Pons (tissue), 1 donor: ENCODE measurements at places on chromosomes 6 and 20.
A peak's percentile ranks its signal among the peaks of the same experiment; 100 is the strongest.

DNA sequence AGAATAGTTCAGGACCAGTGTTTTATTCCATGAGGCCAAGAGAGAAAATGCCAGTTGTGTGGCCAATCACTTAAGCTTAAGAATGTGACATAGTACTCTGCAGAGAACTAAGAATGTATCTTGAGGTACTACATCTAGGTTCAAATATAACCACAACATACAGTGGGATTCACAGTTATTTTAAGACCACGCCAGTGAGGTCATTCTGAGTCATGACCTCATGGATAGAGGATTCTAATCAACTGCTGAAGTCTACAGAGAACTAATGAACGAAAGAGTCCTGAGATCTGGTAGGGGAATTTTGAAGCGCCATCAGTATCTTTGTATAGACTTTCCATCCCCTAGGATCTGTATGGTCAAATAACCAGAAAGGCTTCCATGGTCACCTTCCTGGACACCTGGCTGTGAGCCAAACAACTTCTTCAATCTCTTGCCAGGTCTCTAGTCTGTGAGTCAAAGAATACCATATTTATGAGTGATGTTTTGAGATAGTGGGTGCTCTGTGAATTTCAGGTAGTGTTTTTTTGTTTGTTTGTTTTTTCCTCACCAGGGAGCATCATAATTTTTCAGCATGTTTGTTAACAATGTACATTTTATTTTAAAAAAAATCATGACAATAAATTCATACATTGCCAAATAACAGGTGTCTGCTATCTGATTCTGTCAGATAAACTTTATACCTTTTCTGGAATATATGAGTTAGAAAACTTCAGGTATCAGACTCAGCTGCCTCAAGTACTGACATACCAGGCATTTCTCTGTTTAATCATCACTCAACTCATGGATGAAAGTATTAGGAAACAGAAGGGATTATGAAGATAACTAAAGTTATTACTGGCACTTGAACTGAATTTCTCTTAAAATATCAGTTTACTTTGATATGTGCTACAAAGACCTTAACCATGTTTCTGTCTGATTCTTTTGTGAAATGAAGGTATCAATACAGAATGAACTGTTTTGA is 217.9 kb downstream of the PLCB4 start:
- DNase-seq = no peak

- DNase-seq = no peak
These were observed 179.1 kb upstream of the SCGN start for GRCh38 chr6:25472906-25473305.

- DNase-seq = no peak
These were observed 71.5 kb downstream of the RPP40 start for GRCh38 chr6:4932228-4932903.

DNA sequence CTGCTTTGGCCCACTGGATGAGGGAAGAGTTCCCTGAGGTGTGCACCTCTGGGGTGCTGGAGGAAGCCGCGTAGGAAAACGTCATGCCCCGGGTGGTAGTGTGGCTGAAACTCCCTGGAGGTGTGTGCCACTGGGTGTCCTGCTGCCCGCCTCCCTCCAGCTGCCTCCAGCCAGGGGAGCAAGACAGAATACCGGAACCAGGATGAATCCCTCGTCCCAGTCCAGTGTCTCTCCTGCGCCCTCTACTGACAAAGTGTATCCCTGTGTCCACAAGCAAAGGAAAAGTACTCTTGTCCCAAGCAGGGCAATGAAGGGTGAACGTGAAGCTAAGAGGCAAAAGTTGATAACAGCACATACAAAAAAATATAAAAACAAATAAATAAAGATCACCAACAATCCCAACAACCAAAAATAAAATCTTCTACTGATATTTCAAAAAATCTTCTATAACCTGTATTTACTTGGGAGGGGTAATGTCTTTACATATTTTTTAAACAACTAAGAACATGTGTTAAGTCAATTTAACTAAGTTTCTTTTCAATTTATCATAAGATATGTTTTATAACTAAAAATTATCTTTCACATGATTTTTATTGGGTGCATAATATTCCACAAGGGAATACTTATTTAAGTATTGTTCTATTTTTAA is 437.6 kb downstream of the MAFB start:
- no peak for DNase-seq

- no peak for DNase-seq
These were observed 127.2 kb upstream of the TAB2 start for GRCh38 chr6:149190224-149190831.

GRCh38 chr20:46752728-46753127 is 43.3 kb downstream of the SLC2A10 start:
- DNase-seq = peak; percentile 59

DNA sequence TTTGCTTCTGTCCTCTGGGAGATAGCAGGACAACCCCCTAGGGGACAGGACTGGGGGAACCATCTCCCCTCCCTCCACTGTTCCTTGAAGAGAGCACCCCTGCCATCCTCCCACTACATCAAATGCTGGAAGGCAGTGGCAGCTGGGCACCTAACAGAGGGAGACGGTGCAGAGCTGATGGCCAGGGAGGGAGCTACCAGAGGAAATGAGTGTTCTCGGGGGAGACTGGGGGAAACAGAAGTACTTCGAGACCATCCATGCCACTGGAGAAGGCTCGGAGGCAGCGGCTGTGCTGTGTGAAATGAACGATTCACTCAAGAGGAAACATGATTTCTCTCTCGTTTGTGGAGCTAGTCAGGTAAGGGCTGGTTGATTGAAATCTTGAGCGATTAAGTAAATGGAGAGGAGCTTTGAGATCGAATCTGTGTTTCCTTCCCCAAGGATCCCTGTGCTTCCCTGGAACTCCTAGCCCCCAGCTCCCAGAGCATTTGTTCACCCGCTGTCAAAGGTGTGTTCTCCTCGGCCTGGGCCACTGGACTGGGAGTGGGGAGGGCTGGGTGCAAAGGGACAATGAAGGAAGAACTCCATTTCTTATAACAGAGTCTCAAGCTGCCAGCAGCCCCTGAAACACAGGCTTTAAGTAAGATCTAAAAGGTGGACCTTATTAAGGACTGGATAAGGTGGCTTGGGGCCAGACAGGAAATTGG is 261.3 kb upstream of the MOCS1 start:
- DNase-seq = no peak

- DNase-seq = no peak
These were observed 105.8 kb upstream of the NOX3 start for GRCh38 chr6:155561257-155561965.

DNA sequence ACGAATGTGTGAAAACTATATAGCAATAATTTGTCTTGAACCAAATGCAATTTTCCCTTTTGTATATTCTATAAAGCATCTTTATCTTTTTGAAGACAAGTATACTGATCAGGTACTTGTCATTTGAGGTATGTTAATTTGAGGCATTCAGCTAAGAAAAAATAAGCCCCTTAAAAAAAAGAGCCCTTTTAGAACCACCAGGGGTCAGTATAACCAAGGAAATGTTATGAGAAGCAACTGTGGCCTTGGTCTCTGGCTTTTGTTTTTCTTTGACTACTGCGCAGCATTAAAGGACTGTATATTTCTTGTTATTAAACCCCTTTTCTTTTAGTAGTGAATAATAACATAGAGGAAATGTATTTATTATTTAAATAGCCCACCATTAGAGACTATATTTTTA is 43.1 kb downstream of the CD109 start:
- DNase-seq = peak; percentile 86

DNA sequence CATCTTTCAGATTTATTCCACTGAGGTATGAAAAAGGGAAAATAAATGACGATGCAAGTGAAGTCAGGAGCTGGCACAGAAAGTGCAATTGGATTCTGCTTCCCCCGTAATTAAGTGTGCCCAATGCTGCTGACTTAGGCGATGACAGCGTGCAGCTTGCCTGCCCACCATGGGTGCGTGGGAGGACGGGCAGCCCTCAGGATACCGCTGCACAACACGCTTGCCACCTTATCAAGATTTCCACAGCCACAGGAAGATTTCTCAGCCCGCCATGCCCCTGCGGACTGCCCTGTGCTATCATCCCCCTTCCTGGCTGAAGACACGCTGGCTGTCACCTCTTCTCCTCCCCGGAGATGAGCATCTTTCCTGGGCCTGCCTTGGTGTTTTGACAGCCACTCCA is 103.3 kb upstream of the BACH2 start:
- no peak for DNase-seq

- DNase-seq = no peak
These were observed 9.7 kb upstream of the EDN1 start for GRCh38 chr6:12280458-12280857.

DNA sequence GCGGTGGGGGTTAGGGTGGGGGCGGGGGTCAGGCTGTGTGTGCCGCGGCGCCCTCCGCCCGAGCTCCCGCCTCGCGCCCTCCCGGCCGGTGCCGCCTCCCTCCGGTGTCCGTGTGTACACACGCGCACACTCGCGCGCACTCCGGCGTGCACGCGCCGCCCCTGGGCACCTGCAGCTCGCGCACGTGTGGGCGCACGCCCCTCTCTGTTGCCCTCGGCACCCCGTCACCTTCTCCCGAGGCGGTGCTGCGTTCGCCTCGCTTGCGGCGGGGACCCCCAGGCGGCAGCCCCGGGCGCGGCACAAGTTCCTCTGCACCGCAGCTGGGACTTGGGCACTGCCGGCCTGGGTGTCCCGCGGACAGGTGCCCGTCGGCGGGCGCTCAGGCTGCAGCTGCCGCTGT is 525 bp downstream of the MACROD2 start:
- DNase-seq = peak; percentile 5

GRCh38 chr6:161257793-161258457 is 15.9 kb downstream of the AGPAT4 start:
- DNase-seq = no peak

- no peak for DNase-seq
These were observed 215.1 kb downstream of the PACRG start for GRCh38 chr6:162942866-162943265.

GRCh38 chr20:59438201-59438600 is 137.8 kb downstream of the EDN3 start:
- DNase-seq = no peak

DNA sequence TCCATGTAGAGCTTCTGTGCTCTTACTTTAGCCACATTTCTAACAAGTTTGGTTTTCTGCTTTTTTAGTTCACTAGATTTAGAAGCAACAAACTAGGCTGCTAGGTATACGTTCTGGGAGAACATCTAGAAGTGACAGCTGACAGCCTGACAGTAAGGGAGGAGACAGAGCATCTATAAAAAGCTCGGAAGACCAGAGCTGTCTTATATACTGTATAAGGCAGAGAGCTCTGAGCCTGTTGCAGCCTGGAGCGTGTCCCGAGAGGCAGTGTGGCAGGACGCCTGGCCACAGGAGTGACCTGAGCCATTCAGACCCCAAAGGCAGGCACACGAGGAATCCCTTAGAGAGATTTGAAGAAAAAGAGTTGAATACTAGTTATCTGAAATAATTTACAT is 24.6 kb downstream of the PPP1R14C start:
- no peak for DNase-seq

DNA sequence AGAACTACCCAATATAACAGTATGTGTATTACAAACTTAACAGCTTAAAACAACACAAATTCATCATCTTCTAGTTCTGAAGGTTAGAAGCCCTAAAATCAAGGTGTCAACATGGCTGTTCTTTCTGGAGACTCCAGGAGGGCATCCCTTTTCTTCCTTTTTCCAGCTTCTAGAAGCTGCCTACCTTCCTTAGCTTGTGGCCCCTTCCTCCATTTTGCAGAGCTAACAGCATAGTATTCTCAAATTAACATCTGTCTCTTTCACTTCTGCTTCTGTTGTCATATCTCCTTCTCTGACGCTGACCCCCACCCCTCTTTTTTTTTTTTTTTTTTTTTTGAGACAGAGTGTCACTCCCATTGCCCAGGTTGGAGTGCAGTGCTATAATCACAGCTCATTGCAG is 52.8 kb upstream of the AKIRIN2 start:
- DNase-seq = no peak

DNA sequence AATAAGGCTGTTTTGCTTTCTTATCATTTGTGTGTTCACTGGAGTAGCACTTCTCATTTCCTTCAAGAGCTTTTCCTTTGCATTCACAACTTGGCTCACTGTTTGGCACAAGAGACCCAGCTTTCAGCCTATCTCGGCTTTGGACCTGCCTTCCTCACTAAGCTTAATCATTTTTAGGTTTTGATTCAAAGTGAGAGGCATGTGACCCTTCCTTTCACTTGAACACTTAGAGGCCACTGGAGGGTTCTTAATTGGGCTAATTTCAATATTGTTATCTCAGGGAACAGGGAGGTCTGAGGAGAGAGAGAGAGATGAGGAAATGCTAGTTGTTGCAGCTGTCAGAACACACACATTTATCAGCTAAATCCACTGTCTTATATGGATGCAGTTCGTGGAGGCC is 82.9 kb upstream of the SCAF8 start:
- no peak for DNase-seq

DNA sequence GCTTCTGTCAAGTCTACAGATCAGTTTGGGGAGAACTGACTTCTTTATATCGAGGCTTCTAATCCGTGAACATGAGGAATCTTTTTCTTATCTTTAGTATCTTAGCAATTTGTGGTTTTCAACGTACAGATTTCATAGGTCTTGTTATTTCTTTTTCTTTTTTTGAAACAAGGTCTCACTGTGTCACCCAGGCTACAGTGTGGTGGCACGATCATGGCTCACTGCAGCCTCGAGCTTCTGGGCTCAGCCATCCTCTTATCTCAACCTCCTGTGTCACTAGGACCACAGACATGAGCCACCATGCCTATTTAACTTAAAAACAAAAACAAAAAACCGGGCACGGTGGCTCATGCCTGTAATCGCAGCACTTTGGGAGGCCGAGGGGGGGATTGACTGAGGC is 29.3 kb downstream of the DNAJC5 start:
- no peak for DNase-seq

DNA sequence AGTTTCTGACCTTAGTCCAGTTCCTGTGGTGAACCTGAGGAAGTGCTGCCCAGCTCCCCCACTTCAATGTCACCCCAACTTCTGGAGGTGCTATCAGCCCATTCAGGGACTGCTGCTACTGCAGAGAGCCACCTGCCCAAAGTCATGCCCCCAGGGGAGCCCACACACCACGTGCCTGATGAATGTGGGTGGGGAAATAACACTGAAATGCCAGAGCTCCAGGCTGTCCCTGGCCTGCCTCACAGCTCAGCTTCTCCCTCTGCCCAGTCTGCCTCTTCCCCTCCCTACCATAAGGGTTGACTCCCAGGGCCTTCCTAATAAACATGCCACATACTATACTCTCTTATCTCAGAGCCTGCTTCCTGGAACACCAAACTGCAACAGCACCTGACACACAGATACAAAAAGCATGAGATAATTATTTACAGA is 276.4 kb upstream of the MOCS1 start:
- no peak for DNase-seq

DNA sequence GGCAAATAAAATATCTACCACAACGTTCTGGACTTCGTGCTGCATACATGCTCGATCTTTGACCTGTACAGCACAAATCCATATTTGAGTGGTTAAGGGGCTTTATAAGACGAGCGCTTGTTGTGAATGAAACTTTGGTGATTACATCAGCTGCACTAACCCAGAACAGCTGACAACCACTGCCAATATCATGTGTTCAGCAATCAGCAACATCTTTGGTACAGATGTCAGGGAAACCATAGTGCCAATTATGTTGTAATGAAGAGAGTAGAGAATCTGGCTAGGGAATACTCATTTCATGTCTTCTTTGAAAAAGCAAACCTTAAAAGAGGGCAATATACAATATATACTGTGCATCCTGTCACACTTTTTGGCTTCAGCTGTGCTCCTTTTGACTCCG is 188.6 kb upstream of the NT5E start:
- DNase-seq = no peak
